ENCODE measurements at places on chromosomes 12 and 14. TPM values are rescaled to one million over a fixed set of nuclear protein-coding genes. Genes with fewer than 3 reads are reported as not detected.

- DNase-seq, result no peak
These were observed 76.6 kb upstream of the GNG2 start for GRCh38 chr14:51783765-51784164.

Gene PROX2
- total RNA-seq, result 0.19 TPM

GRCh38 chr14:31945701-31946100, 131.4 kb upstream of the ARHGAP5 start:
- DNase-seq, result no peak

DNA sequence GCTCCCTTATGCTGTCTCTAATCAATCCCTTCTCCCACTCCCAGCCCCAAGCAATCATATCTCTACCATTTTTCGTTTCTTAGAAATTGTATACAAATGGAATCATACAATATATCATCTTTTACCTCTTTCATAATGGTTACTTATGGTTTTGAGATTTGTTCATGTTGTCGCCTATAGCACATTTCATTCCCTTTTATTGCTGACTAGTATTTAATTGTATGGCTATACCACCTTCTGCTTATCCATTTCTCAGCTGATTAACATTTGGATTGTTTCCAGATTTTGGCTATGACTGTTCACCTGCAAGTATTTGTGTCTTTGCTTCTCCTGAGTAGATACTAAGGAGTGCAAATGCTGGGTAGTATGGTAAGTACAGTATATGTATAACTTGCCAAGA, 36.7 kb upstream of the GRIN2B start:
- no peak for DNase-seq

GRCh38 chr12:14834509-14834908, 8.8 kb downstream of the ART4 start:
- no peak for DNase-seq

Gene HRK
- not detected for total RNA-seq

DNA sequence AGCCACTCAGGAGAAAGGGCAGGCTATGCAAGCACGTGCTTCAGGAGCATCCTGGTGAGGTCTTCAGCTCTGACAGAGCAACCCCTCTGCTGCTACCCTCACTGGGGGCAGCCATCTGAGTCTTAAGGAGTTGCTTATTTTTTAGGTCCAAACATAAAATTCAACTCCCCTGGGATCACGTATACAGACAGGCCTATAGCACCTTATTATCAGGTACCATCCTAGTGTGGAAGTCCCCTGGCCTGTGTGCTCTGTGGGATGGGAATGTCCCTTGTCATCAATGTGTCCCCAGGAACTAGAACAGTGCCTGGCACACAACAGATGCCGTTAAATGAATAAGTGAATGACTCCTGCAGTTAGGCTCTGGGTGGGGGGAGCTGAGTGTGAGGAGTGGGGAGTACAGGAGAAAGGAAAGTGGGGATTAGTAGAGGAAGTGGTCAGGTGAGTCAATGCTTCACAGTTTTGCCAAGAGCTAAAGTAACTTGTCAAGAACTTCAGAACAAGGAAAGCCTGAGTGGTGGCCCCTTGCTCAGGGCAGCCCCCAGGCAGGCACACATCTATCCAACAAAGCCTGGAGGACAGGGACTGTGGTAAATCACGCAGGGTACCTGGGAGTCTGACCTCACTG, 33.5 kb downstream of the DAD1 start:
- peak; percentile 87 for DNase-seq

- DNase-seq, result no peak
These were observed 22.8 kb upstream of the USP44 start for GRCh38 chr12:95573951-95574576.

Gene MIP
- not detected for total RNA-seq

DNA sequence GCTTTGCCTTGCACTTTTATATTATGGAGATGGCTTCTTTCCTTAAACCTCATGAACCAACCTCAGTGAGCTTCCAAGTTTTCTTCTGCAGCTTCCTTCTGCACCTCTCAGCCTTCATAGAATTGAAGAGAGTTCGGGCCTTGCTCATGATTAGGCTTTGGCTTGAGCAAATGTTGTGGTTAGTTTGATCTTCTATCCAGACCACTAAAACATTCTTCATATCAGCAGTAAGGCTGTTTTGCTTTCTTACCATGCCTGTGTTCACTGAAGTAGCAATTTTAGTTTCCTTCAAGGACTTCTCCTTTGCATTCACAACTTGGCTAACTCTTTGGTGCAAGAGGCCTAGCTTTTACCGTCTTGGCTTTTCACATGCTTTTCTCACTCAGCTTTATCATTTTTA, 125.4 kb downstream of the SNAPC1 start:
- no peak for DNase-seq

DNA sequence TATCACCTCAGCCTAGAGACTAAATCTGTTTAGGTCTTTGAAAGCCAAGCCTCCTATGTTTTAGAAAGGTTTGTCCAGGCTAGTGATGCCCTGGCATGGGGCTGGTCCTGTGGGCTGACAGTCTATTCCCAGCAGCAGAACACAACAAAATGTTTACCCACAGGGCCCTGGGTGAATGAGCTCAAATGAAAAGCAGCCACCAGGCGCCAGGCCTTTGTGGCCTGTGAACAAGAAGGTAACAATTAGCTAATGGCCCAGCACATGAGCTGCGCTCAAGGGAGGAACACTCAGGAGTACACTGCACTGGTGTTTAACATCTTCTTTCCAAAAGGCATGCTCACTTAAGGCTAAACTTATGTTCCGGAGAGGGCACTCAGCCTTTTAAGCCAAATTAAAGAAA, 202.2 kb downstream of the MON2 start:
- DNase-seq, result no peak

DNA sequence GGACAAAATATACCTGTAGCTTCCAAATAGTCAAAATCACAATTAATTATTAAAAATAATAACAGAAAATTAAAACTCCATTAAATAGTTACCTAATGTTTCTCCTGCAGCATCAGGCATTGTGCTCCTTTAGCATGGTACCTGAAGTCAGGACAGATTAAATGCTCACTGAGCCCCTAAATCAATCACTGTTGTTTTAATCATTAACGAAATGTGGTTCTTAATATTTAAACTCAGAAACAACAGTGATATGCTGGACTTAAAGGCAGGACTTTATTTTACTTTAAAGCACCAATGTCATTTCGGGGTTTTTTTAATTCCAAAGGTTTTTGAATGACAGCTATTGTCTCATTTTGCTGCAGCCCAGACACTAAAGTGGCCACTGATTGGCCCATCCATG, 2.0 kb upstream of the BMP4 start:
- no peak for DNase-seq

GRCh38 chr12:128942960-128943477, 89.7 kb downstream of the GLT1D1 start:
- no peak for DNase-seq

GRCh38 chr12:54394281-54394719, 9.8 kb upstream of the ZNF385A start:
- DNase-seq, result peak; percentile 57

GRCh38 chr12:131831635-131832041, 3.4 kb downstream of the MMP17 start:
- DNase-seq, result no peak

GRCh38 chr14:92352158-92352985, 29.4 kb downstream of the SLC24A4 start:
- peak; percentile 65 for DNase-seq

DNA sequence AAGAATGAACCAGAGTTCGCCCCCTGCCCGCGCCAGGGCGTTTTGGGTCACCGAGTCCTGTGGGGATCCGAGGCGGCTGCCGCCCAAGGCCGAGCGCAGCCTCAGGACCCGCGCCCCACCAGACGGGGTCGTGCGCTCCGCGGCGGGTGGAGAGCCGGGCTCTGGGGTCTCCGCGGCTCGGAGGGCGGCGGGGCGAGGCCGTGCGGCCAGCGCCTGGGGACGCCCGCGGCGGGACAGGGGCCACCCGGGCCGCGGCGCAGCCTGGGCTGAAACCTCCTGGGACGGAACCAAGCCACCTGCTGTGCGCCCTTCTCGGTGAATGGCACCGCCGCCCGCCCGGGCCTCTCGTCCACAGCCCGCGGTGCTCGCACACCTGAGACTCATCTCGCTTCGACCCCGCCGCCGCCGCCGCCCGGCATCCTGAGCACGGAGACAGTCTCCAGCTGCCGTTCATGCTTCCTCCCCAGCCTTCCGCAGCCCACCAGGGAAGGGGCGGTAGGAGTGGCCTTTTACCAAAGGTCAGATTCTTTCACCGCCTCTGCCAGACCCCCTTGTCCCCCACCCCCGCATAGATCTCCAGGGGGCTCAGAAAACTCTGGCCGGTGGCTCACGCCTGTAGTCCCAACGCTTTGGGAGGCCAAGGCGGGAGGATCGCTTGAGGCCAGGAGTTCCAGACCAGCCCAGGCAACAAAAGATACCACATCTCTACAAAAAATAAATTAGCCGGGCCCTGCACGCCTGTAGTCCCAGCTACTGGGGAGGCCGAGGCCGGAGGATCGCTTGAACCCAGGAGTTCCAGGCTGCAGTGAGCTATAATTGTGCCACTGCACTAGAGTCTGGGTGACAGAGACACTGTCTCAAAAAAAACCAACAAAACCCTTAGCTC, 901 bp downstream of the B3GNT4 start:
- no peak for DNase-seq

Gene PZP
- total RNA-seq, result not detected

Gene FSCB
- total RNA-seq, result not detected

Gene MORN3
- total RNA-seq, result 3.7 TPM

Gene RHEBL1
- total RNA-seq, result 15.6 TPM

Gene IL22
- 6.4 TPM for total RNA-seq

- DNase-seq, result no peak
These were observed 108.0 kb downstream of the PPM1A start for GRCh38 chr14:60356906-60357550.

- DNase-seq, result no peak
These were observed 663.4 kb downstream of the TMTC2 start for GRCh38 chr12:83349907-83350611.

DNA sequence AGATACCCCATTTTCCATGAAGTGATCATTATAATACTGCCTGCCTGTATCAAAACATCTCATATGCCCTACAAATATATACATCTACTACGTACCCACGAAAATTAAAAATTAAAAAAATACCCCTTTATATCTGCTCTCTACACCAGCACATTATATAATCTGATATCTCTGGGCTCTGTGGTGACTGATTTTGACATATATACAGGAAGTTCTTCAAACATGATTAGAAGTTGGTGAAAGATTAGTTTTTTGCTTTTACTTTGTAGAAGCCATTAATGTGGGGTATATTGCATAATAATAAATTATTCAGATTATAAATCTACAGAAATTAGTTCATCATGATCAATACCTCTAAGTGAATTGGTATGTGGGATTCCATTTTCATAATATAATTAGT, 126.7 kb upstream of the MDM1 start:
- no peak for DNase-seq

- DNase-seq, result no peak
These were observed 21.7 kb upstream of the LRTM2 start for GRCh38 chr12:1798641-1799020.

Gene KLRG1
- 4.4 TPM for total RNA-seq

DNA sequence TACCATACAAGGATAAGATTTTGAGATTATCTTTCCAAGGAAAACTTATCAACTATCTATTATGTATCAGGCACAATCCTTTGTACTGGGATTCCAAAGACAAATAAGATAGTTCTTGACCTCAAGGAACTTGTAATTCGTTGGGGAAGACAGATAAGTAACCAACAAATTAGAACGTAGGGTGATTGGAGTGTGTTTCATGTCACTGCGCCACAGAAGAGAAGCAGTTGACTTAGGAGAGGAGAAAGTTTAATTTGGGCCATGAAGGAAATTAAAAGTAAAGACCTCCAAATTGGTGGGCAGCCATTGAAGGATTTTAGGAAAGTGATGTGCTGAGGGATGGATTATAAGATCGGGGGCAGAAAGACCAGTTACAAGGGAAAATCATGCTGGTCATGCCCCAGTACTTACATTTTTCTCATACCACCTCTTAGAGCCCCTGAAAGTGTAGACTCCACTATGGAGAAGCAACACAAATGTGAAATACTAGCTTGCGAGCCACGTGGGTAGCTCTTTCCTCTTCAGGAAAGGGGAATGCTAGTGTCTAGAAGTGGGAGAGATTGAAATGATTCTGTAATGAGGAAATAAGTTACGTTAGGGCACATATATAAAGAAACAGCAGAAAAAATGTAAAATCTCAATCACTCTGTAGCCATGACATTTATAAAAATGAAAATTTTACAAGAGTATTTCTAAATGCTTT, 148.7 kb downstream of the ETV6 start:
- no peak for DNase-seq

DNA sequence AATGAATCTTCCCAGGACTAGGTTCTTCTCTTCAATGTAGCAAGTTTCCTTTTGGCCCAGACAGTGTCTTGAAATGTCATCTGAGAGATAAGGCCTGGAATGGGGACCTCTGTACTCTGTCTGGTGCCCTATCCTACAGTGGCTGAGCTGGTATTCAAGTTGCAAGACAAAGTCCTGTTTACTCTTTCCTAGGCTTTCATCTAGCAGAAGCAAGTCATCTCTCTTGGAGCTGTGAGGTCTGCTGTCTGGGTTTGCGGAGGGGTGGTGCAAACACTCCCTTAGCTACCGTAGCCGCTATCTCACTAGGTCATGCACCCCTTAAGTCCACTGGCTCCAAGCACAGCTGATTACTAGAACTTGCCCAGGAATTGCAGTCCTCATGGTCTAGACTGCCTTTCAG, 149.7 kb upstream of the SLC16A7 start:
- DNase-seq, result no peak

Gene LRRC10
- total RNA-seq, result not detected

- DNase-seq, result no peak
These were observed 6.1 kb upstream of the PRKAB1 start for GRCh38 chr12:119661882-119662281.

Gene HNF1A
- not detected for total RNA-seq

Gene TSHR
- not detected for total RNA-seq

- DNase-seq, result no peak
These were observed 150.9 kb downstream of the TTC6 start for GRCh38 chr14:37746140-37746832.

DNA sequence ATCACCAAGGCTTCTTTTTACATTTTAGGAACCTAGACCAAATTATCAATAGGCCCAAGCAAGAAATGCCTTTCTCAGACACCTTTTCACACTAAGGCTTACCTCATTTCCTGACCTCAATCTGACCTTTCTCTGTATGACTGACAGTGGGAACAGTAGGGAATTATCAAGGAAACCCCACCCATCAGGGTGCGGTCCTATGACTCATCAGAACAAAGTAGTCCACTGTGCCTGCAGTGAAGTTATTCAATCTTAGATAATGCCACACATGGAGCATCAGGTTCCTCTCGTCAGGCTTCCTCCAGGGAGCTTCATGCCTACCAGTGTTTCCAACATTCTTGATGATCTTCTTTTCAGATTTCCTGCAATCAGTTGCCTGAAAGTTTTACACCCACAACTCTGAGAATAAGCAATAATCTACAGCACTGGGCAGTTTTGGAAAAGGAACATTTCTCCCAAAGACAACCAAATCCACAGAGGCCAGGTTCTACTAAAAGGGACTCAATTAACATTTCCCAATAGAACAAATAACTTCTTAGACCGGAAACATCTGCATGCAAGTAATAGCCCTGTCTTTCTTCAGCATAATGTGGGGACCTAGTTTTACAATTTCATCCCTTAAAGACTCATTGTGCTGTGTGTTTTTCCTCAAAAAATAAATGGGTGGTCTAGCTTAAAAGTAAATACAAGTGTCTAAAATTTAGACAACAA, 35.9 kb upstream of the TMTC2 start:
- peak; percentile 18 for DNase-seq

Gene KLRD1
- total RNA-seq, result 0.26 TPM

Gene STYX
- total RNA-seq, result 17.0 TPM
